ENCODE measurements at places on chromosomes 12 and 14.

DNA sequence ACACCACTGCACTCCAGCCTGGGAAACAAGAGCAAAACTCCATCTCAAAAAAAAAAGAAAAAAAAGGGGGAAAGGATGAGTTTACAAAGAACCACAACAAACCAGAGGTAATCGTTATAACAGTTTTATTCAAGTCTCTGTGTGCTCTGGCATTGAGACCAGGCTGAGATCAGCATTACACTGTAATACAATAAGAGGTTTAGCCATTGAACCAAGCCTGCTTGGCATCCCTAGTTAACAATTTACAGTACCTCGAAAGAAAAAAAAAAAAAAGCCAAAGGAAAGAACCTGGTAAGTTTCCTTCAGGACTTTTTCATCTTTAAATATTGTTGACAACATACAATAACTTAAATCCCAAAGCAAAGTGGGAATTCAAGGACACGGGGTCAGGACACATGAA is 80.7 kb downstream of the TTC9 start:
- DNase-seq = no peak

DNA sequence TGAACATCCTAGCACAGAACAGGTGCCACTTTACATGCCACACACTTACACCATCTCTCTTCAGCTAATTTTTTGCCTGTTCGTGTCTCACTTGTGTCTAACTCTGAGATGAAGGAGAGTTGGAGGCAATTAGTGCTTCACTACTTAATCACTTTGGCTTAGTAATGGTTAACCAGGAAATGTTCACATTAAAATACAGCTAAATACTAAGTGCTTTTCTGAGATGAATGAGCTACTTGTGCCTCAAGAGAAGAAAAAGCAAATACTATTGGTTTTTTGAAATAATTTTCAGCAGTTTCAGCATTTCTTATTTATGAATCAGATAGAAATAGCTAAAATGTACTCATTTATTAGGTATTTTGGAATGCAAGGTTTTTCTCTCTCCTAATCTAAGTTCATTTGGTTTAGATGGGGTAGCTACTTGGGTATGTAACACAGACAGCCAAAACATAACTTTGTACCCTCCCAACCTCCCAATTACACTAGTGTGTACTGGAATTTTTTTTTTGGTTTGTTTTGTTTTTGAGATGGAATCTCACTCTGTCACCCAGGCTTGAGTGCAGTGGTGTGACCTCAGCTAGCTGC is 1474.1 kb upstream of the SEL1L start:
- no peak for DNase-seq

GRCh38 chr14:38982837-38983236 is 120.2 kb downstream of the SEC23A start:
- DNase-seq = no peak

- no peak for DNase-seq
Measured at GRCh38 chr12:130746546-130746945, 30.4 kb upstream of the RIMBP2 start.

DNA sequence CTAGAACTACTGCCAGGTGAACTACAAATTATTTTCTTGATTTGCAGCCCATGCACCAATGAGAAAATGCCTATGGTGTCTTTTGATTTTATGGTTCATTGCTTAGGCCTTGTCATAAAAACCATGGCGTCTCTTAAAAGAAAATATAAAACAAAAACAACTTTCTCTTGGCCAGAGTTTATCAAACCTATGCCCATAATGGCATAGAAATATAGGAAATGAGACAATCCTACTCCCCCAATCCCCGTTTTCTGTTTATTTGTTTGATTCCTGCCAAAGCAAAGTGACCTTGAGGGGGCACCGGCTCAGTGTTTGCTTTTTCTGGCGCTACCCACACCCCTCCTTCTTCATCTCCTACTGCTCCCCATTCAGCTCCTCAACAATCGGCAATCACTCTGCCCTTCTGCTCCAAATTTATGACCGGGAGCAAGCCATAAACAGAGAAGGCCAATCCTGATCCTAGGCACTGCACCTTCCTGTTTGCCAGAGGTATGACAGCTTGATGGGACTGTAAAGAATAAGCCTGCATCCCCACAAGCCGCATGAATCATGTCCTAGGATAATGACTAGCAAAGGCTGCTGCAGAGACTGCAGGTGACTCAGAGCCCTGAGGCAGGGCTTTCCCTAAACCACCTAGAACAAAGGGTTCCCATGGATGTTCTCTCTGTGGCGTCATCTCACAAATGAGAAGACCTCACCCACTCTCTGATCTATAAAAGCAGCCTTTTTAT is 874.9 kb downstream of the NRXN3 start:
- no peak for DNase-seq

DNA sequence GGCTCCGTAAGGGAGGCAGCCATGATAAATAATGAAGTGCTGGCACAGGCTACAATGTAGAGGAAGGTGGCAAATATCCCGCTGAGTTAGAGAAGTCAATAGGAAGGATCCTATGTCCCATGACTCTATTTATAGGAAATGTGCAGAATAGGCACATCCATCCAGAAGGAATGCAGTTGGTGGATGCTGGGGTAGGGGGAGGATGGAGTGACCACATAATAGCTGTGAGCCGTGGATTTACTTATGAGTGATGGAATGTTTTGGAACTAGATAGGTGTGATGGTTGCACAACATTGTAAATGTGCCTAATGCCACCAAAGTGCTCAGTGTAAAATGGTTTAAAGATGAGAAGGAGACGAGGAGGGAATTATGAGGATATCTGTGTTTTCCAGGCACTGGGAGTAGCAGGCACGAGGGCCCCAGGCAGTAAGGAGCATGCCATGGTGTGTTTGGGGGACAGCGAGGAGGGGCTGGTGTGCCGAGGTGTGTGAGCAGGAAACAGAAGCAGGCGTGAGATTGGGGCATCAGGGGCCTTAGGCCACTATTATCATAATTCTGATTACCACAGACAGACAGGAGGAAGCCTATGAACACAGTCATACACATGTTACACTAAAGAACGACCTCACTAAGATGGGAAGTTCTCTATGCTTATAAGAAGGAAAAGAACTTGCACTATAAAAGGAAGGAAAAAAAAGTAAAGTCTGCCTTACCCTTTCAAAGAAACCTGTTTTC is 837.3 kb upstream of the TMEM132C start:
- DNase-seq = no peak

DNA sequence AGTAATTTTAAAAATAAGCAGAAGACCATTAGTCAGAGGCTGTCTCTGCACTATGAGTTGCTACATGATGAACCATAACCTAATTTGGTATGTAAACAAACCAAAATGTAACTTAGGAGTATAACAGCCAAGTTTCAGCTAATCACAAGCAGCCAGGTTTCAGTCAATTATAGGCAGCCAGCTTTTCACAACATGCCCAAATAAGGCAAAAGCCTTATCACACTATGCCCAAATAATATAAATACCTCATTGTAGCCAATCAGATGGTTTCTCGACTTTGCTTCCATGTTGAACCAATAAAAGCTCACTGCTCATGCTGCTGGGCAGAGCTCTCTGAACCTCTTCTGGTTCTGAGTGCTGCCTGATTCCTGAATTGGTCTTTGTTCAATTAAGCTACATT is 38.6 kb downstream of the GARIN6 start:
- no peak for DNase-seq

- DNase-seq = no peak
Measured at GRCh38 chr14:50051106-50051505, 65.3 kb downstream of the VCPKMT start.

DNA sequence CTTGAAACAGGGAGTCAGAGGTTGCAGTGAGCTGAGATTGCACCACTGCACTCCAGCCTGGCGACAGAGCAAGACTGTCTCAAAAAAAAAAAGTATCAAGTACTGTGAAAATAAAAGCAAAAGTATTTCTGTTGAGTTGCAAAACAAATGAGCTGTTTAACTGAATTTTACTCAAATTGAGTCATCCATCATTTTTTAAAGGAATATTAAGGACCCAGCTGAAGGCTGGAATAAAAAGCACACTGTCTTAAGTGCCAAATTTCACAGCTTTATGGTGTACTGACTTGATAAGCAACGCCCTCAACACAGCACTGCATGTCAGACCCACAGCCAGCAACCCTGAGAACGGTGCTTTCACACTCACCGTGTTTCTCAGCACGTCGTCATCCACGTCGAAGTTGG is 57.9 kb downstream of the AMN start:
- DNase-seq = no peak

GRCh38 chr14:34330846-34331245 is 131.2 kb downstream of the SPTSSA start:
- no peak for DNase-seq

DNA sequence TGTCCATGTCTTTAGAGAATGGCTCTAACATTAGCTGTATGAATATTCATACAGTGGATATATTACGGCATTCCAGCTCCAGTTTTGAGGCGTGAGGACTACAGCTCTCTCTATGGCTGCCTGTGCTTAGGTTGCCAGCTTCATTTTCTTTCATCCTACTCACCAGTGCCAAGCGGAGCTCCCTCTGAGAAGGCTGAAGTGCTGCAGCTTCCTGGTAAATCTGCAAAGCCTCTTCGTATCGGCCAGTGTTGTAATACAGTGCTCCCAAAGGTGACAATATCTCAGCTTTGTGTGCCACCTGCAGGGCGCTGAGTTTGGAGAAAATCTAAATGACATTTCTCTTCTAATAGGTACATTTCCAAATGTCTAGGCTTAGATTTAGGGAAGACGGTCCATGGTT is 19.8 kb upstream of the OVCH1 start:
- no peak for DNase-seq

GRCh38 chr12:76345569-76345968 is 2.6 kb downstream of the BBS10 start:
- no peak for DNase-seq

GRCh38 chr12:788288-788687 is 35.9 kb downstream of the WNK1 start:
- no peak for DNase-seq

GRCh38 chr14:94771158-94771905 is 1.4 kb upstream of the GSC start:
- DNase-seq = no peak

GRCh38 chr12:16281157-16281556 is 3.7 kb upstream of the SLC15A5 start:
- DNase-seq = no peak

DNA sequence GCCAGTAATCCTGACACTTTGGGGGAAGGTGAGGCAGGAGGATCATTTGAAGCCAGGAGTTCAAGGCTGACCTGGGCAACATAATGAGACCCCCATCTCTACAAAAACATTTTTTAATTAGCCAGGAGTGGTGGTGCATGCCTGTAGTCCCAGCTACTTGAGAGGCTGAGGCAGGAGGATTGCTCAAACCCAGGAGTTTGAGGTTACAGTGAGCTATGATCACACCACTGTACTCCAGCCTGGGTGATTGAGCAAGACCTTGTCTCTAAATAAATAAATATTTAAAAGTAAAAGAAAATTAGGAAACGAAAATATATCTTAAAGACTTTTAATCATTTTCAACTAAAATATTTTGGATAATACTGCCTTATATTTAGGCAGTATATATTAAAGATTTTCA is 25.9 kb downstream of the CKB start:
- no peak for DNase-seq

DNA sequence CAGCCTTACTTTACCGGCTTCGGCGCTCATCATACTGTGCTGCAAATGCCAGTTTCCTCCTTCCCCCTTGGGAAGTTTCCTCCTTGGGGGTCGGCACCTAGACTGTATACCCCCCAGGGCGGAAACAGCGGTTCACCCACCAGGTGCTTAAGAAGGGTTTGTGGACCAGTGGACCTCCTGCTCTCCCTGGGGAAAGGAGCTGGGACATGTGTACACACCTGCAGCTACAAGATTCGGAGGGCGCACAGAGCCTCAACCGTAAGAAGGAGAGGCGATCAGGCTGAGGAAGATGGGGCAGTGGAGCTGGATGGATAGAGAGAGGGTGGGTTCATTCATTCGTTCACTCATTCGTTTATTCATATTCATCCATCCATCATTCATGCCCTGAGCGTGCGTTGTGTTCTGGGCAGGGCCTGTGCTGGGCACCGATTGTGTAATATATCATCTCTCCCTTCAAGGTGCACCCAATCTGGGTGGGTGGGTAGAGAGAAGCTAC is 717 bp upstream of the ZNF839 start:
- DNase-seq = no peak

GRCh38 chr14:37587131-37587803 is 7.8 kb downstream of the FOXA1 start:
- no peak for DNase-seq

DNA sequence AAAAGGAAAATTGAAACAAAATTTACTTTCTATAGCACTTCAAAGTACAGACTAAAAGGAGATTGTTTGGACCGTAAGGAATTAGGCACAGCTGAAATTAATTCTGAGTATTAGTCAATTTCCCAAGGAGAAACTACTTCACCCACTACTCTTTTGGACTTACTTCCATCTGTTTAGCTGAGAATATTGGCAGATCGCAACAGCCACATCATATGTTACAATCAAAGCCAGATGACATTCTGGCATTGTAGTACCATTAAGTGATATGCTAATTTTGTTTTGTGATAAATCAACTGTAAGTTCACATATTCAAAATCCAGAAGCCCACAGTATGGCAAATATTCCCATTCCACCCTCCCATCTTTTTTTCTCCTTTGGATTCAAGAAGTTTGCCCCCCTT is 47.1 kb upstream of the ANKS1B start:
- no peak for DNase-seq

- no peak for DNase-seq
Measured at GRCh38 chr12:44389038-44389437, 487.1 kb downstream of the NELL2 start.

GRCh38 chr14:31170411-31170810 is 37.2 kb downstream of the HECTD1 start:
- no peak for DNase-seq

DNA sequence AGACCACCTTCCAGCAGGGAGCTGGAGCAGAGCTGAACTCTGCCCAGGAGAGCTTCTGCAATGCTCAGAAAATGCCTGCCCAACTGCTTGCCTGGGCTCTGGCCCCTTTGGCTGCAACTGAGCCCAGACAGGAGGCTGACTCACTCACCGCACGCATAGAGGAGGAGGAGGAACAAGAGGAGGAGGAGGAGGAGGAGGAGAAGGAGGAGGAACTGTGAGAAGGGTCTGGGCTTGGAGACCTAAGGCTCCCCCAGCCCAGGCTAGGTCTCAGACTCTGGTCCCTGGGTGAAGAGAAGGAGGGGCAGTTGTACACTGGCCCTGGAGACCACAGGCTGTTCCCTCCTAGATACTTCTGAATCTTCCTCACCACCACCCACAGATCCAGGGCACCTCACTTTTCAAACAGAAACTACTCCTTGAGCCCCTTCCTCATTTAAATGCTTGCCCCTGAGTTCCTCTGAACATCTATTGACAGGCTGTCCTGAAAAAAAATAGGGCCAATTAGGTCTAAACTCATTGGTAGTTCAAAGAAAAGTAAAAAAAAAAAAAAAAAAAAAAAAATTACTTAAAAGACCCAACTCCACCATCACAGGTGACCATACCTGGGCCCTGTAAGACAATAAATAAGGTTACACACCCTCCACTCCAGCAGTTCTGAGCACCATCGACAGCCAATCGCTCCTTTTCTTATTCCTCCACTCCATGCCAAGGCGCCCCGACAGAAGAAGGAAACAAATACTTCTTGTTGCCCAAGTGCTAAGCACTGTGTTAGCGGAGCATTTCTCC is 674 bp downstream of the VDR start:
- peak; percentile 86 for DNase-seq

Data from vagina (tissue), 2 donors.